Fibroblast of the aortic adventitia (primary cell): ENCODE measurements at places on chromosomes 12 and 14. TPM values are rescaled to one million over a fixed set of nuclear protein-coding genes. Genes with fewer than 3 reads are reported as not detected.

DNA sequence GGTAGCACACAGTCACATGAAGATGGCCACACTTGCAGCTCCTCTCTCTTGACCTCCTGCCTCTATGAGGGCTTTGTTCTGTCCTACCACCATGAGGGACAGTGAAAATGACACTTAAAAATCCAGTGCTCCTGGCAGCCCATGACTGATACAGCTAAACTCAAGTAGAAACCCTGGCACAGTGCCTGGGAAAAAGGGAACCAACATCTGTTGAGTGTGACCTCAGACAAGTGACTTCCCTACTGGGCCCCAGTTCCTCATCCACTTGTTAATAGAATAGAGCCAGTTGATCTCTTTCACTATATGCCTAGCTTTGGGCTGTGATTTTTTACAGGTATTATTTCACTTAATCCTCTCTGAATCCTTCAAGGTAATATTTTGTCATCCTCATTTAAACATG is 4.8 kb downstream of the GUCY2C start:
- no peak for DNase-seq

GRCh38 chr12:10409392-10409791 is at the start of gene KLRC4:
Gene KLRC4 (minus strand): TSS chr12:10409757. CDS start chr12:10409575, 182 bp downstream.
- no peak for DNase-seq

GRCh38 chr14:68526512-68527091 is 266.3 kb downstream of the ZFP36L1 start:
- peak; percentile 37 for DNase-seq

GRCh38 chr12:69835081-69835480 is 10.1 kb downstream of the MYRFL start:
- no peak for DNase-seq

GRCh38 chr12:79678306-79678705 is 12.5 kb downstream of the PAWR start:
- no peak for DNase-seq

DNA sequence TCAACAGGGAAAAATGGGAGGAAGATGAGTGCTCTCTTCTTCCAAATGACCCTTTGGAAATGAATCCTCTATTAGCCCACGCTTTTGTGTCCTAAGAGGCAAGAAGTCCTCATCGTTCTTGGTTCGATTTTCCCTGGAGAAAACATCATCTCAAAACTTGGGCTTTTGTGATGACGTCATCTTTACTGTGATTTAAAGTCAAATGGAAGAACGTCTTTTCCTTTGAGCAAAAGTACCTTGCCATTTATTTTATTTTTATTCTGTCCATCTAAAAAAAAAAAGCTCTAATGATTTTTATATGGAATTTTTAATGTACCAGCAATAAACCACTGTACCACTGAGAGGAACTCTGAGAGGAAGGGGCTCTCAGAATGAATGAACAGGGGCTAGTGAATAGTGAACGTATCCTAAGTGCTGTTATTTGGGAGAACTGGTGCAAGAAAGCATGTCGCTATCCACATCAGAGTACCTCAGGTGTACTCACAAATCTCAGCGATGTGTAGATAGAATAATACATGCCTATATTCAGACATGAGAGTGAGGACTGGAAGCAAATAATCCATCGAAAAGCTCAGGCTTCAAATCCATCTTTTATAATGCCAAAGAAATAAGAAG is 124.8 kb downstream of the HMGA2 start:
- no peak for DNase-seq

DNA sequence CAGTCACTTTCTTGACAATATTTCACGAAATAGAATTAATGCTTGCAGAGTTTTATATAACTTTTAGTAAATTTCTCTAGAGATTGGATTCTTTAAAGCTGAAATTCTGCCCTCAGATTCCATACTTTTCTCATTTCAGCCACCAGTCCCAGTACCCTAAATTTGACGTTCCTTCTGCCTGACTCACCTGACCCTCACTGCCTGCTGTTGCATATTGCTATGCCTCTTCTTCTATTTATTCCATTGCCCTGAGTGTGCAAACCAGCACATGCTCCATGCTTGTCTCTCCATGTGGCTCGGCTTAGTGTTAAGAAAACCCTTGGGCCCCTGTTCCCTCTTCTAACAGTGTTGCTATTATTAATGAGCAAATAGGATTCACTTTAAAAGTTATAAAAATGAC is 533.3 kb downstream of the LRFN5 start:
- DNase-seq = peak; percentile 6

INSM2 gene
- not detected in 2 replicates for total RNA-seq

SLC41A2 gene
- total RNA-seq = 26.0 and 32.3 TPM in 2 replicates
